ENCODE measurements at places on chromosomes 4 and X.

DNA sequence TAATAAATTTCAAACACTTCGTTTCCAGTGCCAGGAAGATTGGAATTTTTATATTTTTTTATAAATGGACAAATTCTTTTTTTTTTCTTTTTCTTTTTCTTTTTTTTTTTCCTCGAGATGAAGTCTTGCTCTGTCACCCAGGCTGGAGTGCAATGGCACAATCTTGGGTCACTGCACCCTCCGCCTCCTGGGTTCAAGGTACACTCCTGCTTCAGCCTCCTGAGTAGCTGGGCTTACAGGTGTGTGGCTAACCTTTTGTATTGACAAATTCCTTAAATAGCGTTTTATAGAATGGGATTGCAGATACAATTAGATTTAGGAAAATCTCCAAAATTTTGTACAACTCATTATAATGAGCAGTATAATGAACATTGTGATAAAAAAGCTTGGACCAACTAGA lies 328.9 kb downstream of the ARHGAP24 start:
- H3K27me3 ChIP-seq: no peaks in the 10 kb centered on the region
- no peaks in the 10 kb centered on the region for H3K36me3 ChIP-seq
- no peak overlapping the region for H3K27ac ChIP-seq
- no peak for DNase-seq
- H3K4me3 ChIP-seq: no peak overlapping the region

DNA sequence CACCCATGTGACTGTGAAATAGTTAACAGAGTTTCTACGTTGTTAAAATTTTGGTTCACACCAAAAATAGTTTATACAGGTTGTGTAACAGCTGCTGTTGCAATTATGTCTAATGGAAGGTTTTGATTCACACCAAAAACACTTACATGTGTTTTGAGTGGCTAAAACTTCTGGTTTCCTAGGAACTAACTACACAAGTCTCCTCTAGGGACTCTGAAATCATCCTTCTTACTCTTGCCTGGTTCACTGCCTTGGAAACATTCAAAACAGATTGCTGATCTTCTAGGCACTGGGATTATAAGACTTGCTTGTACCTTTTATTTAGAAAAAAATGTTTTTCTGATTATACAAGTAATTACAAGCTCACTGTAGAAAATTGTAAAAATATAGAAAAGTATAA lies 14.9 kb upstream of the MORC4 start:
- DNase-seq: no peak
- H3K36me3 ChIP-seq: no peaks in the 10 kb centered on the region
- no peak overlapping the region for H3K27ac ChIP-seq
- H3K27me3 ChIP-seq: no peaks in the 10 kb centered on the region
- H3K4me3 ChIP-seq: no peak overlapping the region

DNA sequence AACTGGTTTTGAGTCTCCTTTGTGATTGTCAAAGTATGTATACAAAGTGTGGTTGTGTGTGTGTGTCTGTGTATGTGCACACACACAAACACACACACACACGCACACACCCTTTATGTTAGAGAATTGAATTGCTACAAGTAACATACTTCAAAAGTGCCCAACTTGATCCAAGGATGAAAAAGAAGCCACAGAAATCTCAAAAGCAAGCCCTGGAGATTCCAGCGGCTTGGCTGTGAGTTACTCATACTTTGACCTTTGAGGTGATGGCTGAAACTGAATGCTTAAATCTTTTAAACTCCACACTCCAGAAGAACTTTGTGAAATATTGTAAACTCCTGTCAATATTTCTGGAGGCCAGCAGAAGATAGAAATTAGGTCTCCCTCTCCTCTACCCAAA lies 168.4 kb upstream of the NRK start:
- no peak overlapping the region for H3K4me3 ChIP-seq
- H3K27ac ChIP-seq: no peak overlapping the region
- no peaks in the 10 kb centered on the region for H3K4me1 ChIP-seq
- H3K27me3 ChIP-seq: no peaks in the 10 kb centered on the region
- no peaks in the 10 kb centered on the region for H3K36me3 ChIP-seq

DNA sequence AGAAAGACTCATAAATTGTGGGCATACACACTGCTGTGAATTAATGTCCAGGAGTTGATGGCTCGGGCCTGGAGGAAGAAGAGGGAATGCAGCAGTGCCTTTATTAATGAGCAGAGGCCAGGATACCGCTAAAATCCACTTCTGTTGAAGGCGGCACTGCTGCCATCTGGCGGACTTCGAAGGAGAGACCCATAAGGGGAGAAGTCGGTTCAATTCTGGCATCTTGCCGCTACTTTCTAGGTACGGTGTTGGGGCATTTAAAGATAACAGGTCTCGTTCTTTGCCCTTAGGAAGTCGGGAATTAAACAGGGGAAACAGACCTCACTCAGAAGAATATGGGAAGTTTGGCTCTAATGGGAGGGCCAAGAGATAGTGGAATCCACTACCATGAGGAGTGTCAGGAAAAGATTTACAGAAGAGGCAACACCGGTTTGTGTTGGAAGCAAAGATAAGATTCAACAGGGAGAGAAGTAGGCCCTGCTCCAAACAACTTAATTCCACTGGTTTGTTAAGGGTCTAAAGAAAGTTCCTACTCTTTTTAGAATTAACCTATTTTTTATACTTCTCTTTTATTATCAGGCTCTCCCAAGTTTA lies 133.6 kb upstream of the GIMD1 start:
- H3K4me1 ChIP-seq: no peaks in the 10 kb centered on the region
- no peak for DNase-seq
- no peaks in the 10 kb centered on the region for H3K27me3 ChIP-seq
- H3K36me3 ChIP-seq: no peaks in the 10 kb centered on the region
- no peak overlapping the region for H3K4me3 ChIP-seq

- H3K27me3 ChIP-seq: no peaks in the 10 kb centered on the region
- no peak overlapping the region for H3K27ac ChIP-seq
- no peak overlapping the region for H3K4me3 ChIP-seq
Measured at GRCh38 chr4:169861593-169861992, 103.8 kb upstream of the HPF1 start.

All from vagina (tissue), 2 donors.